ENCODE measurements at places on chromosomes 12 and 14. TPM values are rescaled to one million over a fixed set of nuclear protein-coding genes. Genes with fewer than 3 reads are reported as not detected.

- H3K36me3 ChIP-seq = peaks cover 8% of the 10 kb centered on the region
- no peaks in the 10 kb centered on the region for H3K27me3 ChIP-seq
- peak overlapping the region; percentile 94 for H3K27ac ChIP-seq
- DNase-seq = peak; percentile 78
Measured at GRCh38 chr12:120237360-120238171, 28.0 kb downstream of the PXN start.

DNA sequence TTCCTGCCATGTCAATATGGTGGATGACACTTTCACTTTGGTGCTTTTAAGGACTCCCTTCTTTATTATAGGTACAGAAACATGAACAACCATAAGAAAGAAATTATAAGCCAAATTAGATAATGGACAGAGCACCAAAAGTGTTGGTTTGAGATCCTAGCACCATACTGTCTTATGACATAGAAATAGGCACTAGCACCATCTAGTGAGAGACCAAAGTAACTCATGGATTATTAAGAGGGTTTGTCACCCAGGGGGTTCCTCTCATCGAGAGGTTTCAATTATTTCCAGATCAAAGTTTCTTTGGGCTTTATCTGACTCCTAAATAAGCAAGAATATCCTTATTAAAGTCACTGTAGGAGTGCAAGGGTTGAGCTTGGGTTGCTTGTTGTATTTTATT is 153.0 kb upstream of the DIO2 start:
- no peak overlapping the region for H3K4me3 ChIP-seq
- H3K27me3 ChIP-seq = no peaks in the 10 kb centered on the region
- no peak overlapping the region for H3K27ac ChIP-seq
- no peaks in the 10 kb centered on the region for H3K4me1 ChIP-seq

GRCh38 chr12:20314328-20314727 is 54.0 kb upstream of the PDE3A start:
- no peak overlapping the region for H3K4me3 ChIP-seq
- no peaks in the 10 kb centered on the region for H3K27me3 ChIP-seq
- H3K4me1 ChIP-seq = no peaks in the 10 kb centered on the region
- peak; percentile 93 for DNase-seq
- no peak overlapping the region for H3K27ac ChIP-seq
- no peaks in the 10 kb centered on the region for H3K36me3 ChIP-seq

Gene DDIT3
- total RNA-seq = 28.3 TPM

- H3K4me1 ChIP-seq = peaks cover 25% of the 10 kb centered on the region
- H3K36me3 ChIP-seq = no peaks in the 10 kb centered on the region
- peaks cover 52% of the 10 kb centered on the region for H3K27me3 ChIP-seq
- H3K4me3 ChIP-seq = no peak overlapping the region
Measured at GRCh38 chr14:69487226-69487625, 2.7 kb downstream of the PLEKHD1 start.

Gene PLEKHG7
- total RNA-seq = 0.18 TPM
